Caco-2 (cell line): ENCODE measurements at places on chromosomes 6 and 20. TPM values are rescaled to one million over a fixed set of nuclear protein-coding genes. Genes with fewer than 3 reads are reported as not detected.

GRCh38 chr6:11714798-11715285 is 63.8 kb downstream of the ADTRP start:
- no peaks in the 10 kb centered on the region for H3K4me1 ChIP-seq
- H3K36me3 ChIP-seq: no peaks in the 10 kb centered on the region
- H3K27me3 ChIP-seq: no peaks in the 10 kb centered on the region

DNA sequence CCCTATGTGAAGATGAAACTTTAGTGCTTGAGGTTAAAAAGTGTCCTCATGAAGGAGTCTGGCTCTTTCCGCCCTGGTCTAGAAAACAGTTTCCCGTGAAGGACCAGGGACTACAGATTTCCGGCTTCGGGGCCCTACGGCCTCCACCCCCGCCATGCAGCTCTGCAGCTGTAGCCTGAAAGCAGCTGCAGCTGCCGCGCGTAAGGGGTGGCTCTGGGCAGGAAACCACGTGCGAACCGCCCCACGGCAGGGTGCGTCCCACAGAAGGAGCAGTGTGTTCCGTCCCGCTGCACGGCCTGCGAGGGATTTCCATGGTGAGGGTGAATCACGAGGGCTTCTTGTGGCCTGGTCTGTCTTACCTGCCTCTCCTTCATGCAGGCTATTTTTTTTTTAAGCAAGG is 117.0 kb downstream of the ERMARD start:
- no peak overlapping the region for H3K4me3 ChIP-seq
- H3K36me3 ChIP-seq: no peaks in the 10 kb centered on the region
- H3K4me1 ChIP-seq: no peaks in the 10 kb centered on the region
- no peak overlapping the region for H3K27ac ChIP-seq
- no peak for DNase-seq

Gene HLA-DMA
- 1.6 and 2.1 TPM in 2 replicates for total RNA-seq

DNA sequence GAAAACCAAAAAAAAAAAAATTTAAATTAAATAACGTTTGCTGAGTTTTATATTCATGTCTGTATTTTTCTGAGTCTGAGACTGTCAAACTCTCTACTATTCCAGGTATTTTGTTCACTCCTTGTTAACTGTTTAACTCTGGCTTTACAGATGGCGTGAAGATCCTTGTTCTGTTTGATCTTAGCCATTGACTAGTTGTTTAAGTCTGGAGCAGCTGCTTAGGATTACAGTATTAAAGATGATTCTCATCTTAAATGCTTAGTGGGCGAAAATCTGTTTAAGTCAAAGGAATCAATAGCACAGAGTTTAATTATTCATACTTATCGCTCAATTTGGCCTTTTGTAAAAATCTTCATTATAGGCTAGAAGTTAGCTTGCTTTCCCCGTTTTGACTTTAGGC is 2.4 kb downstream of the PHACTR2 start:
- no peak for DNase-seq
- no peaks in the 10 kb centered on the region for H3K36me3 ChIP-seq
- H3K4me3 ChIP-seq: no peak overlapping the region
- peaks cover 23% of the 10 kb centered on the region for H3K4me1 ChIP-seq
- H3K27me3 ChIP-seq: no peaks in the 10 kb centered on the region
- H3K27ac ChIP-seq: no peak overlapping the region

Gene LRRN4
- 17.9 and 19.6 TPM in 2 replicates for total RNA-seq

Gene SLC24A3
- 0.14 and 0.21 TPM in 2 replicates for total RNA-seq

Gene C6orf58
- total RNA-seq: not detected in 2 replicates

Gene EFCAB8
- 1.8 and 2.0 TPM in 2 replicates for total RNA-seq

Gene C6orf62
- 74.2 and 75.3 TPM in 2 replicates for total RNA-seq

Gene EIF2S2
- total RNA-seq: 291 and 299 TPM in 2 replicates

DNA sequence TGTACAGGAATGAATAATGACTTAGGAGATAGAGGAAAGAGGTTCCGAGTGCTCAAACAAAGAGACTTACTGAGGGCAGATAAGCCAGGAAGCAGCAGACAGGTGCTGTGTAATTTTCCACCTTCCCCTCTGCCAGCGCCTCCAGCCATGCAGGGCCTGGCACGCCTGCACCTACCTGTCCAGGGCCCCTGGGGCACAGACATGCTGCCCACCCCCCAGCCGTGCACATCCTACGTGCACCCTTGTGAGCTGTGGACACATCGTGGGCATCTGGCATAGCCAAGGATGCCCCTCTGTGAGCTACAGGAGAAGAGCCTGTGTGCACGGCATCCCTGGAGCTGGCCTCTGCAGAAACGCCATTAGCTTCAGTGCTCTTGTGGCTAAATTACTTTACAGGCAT is 7.1 kb upstream of the SMOC2 start:
- H3K36me3 ChIP-seq: no peaks in the 10 kb centered on the region
- no peaks in the 10 kb centered on the region for H3K27me3 ChIP-seq
- no peak overlapping the region for H3K27ac ChIP-seq
- H3K4me1 ChIP-seq: 0 out of 2 replicates have a peak, but pooled peaks cover 4% of the 10 kb centered on the region

- H3K27ac ChIP-seq: no peak overlapping the region
- no peaks in the 10 kb centered on the region for H3K36me3 ChIP-seq
- no peaks in the 10 kb centered on the region for H3K27me3 ChIP-seq
- no peak overlapping the region for H3K4me3 ChIP-seq
- no peak for DNase-seq
- H3K4me1 ChIP-seq: no peaks in the 10 kb centered on the region
These were observed 343.0 kb downstream of the QKI start for GRCh38 chr6:163757520-163757919.

DNA sequence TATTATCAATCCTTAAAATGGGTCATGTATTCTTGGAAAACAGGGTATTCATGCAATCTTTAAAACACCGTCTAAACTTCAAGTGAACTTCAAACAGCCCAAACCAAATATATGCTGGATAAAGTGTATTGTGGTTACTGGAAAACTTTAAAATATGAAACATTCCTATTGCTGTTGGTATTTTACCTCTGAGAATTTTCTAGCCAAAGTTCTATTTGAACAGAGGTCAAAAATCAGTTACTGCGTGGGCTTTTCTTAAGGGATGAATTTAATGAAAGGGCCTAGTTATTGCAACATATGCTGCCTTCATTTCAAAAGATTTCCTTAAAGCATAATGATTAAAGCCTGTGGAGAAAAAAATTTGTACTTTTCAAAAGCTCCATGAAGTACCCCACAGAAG is 436.0 kb downstream of the PLCB1 start:
- H3K36me3 ChIP-seq: no peaks in the 10 kb centered on the region
- H3K4me3 ChIP-seq: no peak overlapping the region
- H3K27ac ChIP-seq: no peak overlapping the region
- no peaks in the 10 kb centered on the region for H3K4me1 ChIP-seq
- no peaks in the 10 kb centered on the region for H3K27me3 ChIP-seq
- DNase-seq: no peak

GRCh38 chr20:33291830-33292355 is 8.9 kb downstream of the BPIFB1 start:
- H3K4me3 ChIP-seq: no peak overlapping the region
- no peaks in the 10 kb centered on the region for H3K36me3 ChIP-seq
- no peaks in the 10 kb centered on the region for H3K27me3 ChIP-seq
- no peaks in the 10 kb centered on the region for H3K4me1 ChIP-seq

DNA sequence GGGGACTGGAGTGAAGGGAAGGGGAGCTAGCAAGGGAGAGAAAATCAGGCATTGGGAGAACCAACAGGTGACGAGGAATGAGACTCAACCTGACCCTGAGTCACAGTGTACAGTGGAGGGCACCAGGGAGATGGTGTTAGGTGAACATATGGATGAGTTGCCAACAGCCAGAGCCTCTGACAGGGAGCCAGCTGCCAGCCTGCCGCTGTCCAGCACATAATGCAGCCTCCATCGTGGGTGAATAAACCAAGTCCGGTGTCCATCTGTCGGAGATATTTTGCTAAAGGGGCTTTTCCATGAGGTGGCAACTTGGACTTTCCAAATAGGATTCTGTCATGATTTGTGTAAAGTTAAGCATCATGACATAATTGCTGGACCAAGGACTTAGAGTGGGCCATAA is 88.1 kb downstream of the CDH4 start:
- H3K4me1 ChIP-seq: no peaks in the 10 kb centered on the region
- DNase-seq: no peak
- no peaks in the 10 kb centered on the region for H3K36me3 ChIP-seq
- H3K27me3 ChIP-seq: no peaks in the 10 kb centered on the region

DNA sequence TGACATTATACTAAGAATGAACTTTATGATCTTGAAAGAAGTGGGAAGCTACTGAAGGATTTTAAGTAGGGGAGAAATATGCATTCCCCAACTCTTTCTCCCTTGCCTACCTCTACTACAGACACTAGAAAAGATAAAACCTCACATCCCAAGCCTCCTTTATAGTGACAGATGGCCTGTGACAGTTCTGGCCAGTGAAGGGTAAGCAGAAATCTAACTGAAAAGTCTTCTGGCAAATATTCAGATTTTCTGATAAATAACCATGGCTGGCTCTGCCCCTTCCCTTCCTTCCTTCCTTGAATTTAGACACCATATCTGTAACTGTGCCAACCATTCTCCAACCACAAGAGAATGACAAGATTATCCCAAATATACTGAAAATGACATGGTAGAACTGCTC is 10.2 kb upstream of the BEND6 start:
- no peaks in the 10 kb centered on the region for H3K4me1 ChIP-seq
- no peak overlapping the region for H3K4me3 ChIP-seq
- DNase-seq: no peak
- no peak overlapping the region for H3K27ac ChIP-seq
- no peaks in the 10 kb centered on the region for H3K36me3 ChIP-seq

DNA sequence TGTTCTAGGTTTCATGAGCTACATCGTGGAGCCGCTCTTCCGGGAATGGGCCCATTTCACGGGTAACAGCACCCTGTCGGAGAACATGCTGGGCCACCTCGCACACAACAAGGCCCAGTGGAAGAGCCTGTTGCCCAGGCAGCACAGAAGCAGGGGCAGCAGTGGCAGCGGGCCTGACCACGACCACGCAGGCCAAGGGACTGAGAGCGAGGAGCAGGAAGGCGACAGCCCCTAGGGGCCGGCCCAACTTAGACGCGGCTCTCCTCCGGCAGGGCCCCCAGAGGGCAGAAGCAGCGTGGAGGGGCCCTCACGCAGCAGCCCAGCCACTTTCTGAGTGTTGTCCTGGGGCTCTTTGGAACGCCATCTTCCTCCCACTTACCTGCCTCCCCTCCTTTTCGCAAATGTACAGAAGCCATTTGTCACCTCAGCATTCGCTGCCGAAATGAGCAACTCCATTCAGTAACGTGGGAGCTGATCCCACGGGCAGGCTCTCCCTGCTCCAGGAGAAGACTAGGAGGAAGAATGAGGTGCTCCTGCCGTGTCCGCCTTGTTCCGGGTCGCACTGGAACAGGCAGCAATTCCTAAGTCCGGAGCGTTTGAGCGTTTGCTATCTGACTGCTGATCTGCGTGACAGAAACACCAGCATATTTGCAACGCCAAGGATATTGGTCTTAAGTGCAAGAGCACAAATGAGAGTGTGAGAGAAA is 58.4 kb downstream of the MTFR2 start:
- no peak overlapping the region for H3K27ac ChIP-seq
- H3K36me3 ChIP-seq: no peaks in the 10 kb centered on the region
- 0 out of 2 replicates have a peak, but pooled peaks cover 6% of the 10 kb centered on the region for H3K4me1 ChIP-seq
- no peak for DNase-seq
- H3K4me3 ChIP-seq: no peak overlapping the region
- no peaks in the 10 kb centered on the region for H3K27me3 ChIP-seq

Gene ANKEF1
- 3.7 and 3.9 TPM in 2 replicates for total RNA-seq

- H3K27me3 ChIP-seq: no peaks in the 10 kb centered on the region
- H3K36me3 ChIP-seq: no peaks in the 10 kb centered on the region
- DNase-seq: no peak
- H3K4me3 ChIP-seq: no peak overlapping the region
These were observed 10.7 kb downstream of the ANGPT4 start for GRCh38 chr20:905396-905961.

Gene SAPCD1
- total RNA-seq: 6.4 and 13.0 TPM in 2 replicates

Gene TUBB
- total RNA-seq: 742 and 788 TPM in 2 replicates

DNA sequence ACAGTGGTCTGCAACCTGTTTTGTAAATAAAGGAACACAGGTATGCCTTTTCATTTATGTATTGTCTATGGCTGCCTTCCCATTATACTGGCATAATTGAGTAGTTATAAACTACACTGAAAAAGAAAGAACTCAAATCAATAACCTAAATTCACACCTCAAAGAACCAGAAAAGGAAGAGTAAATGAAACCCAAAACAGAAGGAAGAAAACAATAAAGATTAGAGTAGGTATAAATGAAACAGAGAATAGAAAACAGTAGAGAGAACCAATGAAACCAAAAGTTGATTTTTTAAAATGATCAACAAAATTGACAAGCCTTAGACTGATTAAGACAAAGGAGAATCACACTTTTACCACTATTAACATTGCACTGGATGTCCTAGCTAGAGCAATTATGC is 34.7 kb downstream of the FAM184A start:
- H3K27ac ChIP-seq: no peak overlapping the region
- H3K4me3 ChIP-seq: no peak overlapping the region
- H3K4me1 ChIP-seq: peaks cover 12% of the 10 kb centered on the region
- no peaks in the 10 kb centered on the region for H3K36me3 ChIP-seq
- DNase-seq: no peak

Gene OR12D3
- not detected in 2 replicates for total RNA-seq

GRCh38 chr20:62898970-62899632 is 27.2 kb downstream of the DIDO1 start:
- H3K36me3 ChIP-seq: peaks cover 13% of the 10 kb centered on the region
- peaks cover 13% of the 10 kb centered on the region for H3K4me1 ChIP-seq
- H3K27ac ChIP-seq: peak overlapping the region; percentile 60
- H3K27me3 ChIP-seq: no peaks in the 10 kb centered on the region

DNA sequence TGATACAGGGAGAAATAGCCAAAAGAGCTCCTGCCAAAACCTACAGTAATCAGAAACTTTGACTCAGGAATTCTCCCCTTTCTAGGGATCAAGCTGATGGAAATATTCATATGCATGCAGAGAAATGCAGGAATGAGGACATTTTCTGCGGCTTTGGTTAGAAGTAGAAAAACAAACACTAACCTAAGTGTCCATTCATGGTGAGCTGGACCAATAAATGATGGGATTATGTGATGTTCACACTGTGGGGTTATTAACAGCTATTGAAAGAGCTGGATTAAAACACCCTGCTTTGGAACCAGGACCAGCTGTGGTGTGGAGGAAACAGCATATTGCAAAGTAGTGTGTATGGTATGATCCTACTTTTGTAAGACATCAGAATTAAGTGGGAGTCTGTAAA is 143.1 kb downstream of the SYCP2 start:
- H3K4me3 ChIP-seq: no peak overlapping the region
- no peaks in the 10 kb centered on the region for H3K36me3 ChIP-seq
- no peak overlapping the region for H3K27ac ChIP-seq
- no peaks in the 10 kb centered on the region for H3K27me3 ChIP-seq

GRCh38 chr20:56628873-56629463 is at the start of gene TFAP2C:
TSS of gene TFAP2C (plus strand) at chr20:56629306. CDS start at chr20:56629545, 239 bp downstream.
- peak within 1 kb of the TSS; percentile 75 for H3K4me3 ChIP-seq
- H3K36me3 ChIP-seq: no peaks in the 10 kb centered on the region
- H3K4me1 ChIP-seq: peaks cover 11% of the 10 kb centered on the region; the same call in 1 of the 2 replicates
- peak; percentile 95 for DNase-seq

GRCh38 chr6:45431317-45432065 is 53.8 kb upstream of the SUPT3H start:
- no peaks in the 10 kb centered on the region for H3K4me1 ChIP-seq
- no peak overlapping the region for H3K27ac ChIP-seq
- H3K4me3 ChIP-seq: no peak overlapping the region
- no peak for DNase-seq
